ENCODE measurements at places on chromosomes 3 and 15.

GRCh38 chr3:178260887-178261565 is 275.2 kb upstream of the KCNMB2 start:
- DNase-seq, result no peak

DNA sequence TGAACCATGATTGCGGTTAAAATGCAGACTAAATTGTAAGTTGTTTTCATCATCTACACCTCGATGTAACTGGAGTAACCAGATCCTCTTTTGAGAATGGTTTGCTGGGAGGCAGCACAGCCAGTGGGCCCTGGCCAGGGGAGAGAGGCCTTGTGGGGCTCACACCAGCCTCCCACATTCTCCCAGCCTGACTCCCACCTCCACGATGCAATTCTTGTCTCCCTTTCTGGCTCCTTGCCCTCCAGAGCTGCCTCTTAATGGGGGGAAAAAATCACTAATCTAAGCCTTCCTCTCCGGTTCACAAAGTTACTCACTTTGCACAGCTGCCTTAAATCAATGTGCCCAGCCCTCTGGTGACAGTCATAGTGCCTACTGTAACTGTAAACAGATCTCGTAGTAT is 17.9 kb upstream of the PAQR5 start:
- no peak for DNase-seq

DNA sequence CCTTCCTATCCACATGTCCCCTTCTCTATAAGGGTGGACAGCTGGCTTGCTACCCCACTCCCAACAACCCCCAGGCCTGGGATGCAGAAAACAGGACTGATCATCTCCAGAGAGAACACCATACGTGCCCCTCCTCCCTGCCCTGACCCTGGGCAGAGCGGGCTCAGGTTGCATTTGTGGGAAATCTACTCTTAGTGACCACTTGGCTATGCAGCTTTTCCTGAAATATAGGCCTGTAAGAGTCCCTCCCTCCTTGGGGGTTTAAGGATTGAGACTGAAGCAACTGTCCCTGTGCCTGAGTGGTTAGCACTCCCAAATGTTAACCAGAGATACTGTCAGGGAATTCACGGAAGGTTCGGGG is 11.7 kb downstream of the SH2D7 start:
- no peak for DNase-seq

- no peak for DNase-seq
Measured at GRCh38 chr3:100533176-100533575, 40.8 kb downstream of the TMEM45A start.

DNA sequence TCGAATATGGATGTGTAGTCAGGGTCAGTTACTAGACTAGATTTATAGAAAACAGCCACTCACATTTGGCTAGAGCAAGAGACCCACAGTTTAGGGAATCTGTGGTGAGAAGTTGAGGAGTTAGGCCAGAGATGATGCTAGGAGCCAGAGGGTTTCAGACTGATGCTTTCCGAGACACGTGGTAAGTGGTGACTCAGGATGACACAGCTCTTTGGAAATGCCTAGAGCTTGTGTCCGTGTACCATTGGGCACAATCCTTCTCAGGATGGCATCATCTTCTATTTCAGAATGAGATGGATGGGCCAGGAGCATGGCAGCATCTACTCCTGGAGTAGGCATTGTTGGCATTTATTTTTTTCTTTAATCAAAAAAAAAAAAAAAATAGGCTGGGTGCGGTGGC is 28.5 kb downstream of the PTPRG start:
- no peak for DNase-seq

DNA sequence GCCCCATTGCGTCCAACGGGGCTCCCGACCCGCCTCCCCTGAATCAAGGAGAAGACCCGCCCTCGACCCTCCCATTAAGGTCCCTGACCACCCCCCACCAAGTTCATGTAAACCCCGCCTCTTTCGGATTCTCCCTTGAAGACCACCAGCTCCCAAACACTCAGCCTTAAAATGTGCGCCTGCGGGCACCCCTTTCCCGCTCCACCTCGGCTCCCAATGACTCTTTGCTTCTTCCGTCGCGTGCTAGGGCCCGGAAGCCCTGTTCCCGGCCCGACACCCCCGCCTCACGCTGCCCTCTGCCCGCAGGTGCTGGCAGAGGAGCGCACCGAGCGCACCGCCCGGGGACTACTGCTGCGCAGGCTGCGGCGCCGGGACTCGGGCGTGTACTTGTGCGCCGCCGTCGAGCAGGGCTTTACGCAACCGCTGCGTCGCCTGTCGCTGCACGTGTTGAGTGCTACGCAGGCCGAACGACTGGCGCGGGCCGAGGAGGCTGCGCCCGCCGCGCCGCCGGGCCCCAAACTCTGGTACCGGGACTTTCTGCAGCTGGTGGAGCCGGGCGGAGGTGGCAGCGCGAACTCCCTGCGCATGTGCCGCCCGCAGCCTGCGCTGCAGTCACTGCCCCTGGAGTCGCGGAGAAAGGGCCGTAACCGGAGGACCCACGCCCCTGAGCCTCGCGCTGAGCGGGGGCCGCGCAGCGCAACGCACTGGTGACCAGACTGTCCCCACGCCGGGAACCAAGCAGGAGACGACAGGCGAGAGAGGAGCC is 2.7 kb upstream of the LSMEM2 start:
- DNase-seq, result no peak

DNA sequence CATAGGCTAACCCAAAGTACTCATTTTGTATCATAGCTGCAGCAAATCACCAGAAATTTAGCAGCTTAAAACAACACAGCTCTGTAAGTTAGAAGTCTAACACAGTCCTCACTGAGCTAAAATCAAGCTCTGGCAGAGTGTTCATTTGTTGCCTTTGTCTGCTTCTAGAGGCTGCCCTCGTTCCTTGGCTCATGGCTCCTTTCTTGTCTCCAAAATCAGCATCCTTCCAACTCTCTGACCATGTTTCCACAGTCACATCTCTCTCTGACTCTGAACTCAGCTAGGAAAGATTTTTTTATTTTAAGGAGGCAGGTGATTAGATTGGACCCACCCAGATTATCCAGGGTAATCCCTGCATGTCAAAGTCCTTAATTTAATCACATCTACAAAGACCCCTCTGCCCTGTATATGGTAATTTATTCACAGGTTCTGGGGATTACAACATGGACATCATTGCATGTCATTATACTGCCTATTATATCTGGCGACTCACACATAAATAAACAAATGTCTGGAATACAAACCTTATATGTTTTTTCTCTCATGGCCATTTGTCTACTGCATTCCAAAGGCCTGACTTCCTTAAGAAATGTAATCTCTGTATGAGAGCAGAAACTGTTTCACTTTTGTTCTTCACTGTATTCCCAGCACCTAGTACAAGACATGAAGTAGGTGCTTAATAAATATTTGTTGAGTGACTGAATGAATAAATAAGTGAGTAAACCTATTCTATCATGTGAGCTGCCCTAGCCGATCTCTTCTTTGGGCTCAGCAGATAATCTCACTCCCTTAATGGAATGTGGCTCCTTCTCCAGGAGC is 15.1 kb upstream of the UACA start:
- no peak for DNase-seq

DNA sequence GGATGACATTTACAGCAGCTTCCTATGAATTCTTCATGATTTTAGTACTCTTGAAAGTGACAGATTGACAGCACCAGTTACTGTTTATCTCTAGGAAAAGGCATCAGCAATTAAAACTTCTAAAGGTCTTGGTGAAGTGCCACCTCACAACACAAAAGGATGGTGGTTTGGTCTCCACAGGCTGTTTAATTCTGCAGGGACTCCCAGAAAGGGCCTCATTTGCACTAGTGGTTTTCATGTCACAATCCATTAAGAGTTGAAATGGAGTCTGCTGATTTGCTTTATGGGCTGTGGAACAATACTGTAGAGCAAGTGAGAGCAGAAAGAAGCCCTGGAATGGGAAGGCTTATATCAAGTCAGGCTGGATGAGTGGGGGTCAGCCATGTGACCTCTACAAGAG is 225.3 kb upstream of the KCNMB2 start:
- DNase-seq, result no peak

- DNase-seq, result no peak
Measured at GRCh38 chr3:171850960-171851659, 8.0 kb downstream of the TMEM212 start.

- no peak for DNase-seq
Measured at GRCh38 chr15:71254491-71254890, 139.2 kb downstream of the THSD4 start.

- DNase-seq, result no peak
Measured at GRCh38 chr3:111872979-111873378, 13.9 kb downstream of the PHLDB2 start.

- DNase-seq, result no peak
Measured at GRCh38 chr3:124132813-124133212, 140.9 kb upstream of the ROPN1 start.

GRCh38 chr15:44722011-44722410 is 10.7 kb downstream of the B2M start:
- DNase-seq, result no peak

- DNase-seq, result no peak
Measured at GRCh38 chr15:26901041-26901440, 34.2 kb downstream of the GABRA5 start.

DNA sequence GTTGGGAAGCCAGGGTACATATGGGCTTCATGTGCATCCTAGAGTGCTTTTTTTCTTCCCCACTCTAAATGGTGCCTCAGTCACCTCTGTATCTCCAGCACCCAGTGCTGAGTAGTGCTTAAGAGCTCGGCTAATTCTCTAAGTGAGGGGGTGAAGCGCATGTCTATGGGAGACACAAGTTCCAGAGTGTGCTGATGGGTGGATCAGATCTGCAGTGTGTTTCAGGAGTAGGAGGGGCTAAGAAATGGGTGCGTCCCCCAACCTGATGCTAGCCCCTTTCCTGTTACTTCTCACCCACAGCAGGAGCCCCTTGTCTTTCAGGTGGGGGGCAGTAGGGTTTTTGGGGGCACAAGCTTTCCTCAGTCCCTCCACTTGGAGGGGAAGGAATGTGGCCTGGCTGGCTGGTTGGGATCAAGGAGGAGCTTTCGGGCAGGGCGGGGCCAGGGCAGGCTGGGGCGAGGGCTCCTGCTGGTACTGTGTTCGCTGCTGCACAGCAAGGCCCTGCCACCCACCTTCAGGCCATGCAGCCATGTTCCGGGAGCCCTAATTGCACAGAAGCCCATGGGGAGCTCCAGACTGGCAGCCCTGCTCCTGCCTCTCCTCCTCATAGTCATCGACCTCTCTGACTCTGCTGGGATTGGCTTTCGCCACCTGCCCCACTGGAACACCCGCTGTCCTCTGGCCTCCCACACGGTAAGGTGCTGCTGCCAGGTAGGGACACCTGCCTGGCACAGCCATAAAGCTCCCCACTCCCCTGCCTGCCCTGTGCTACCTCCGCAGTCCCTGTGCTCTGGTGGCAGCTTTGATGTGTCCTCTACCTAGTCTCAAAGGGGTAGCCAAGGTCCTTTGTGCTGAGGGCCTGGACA is at the start of gene IL17RE:
IL17RE (plus strand) TSS at position 477 of the 866 bp plus-strand sequence; CDS start at position 562, 85 bp downstream.
- no peak for DNase-seq

DNA sequence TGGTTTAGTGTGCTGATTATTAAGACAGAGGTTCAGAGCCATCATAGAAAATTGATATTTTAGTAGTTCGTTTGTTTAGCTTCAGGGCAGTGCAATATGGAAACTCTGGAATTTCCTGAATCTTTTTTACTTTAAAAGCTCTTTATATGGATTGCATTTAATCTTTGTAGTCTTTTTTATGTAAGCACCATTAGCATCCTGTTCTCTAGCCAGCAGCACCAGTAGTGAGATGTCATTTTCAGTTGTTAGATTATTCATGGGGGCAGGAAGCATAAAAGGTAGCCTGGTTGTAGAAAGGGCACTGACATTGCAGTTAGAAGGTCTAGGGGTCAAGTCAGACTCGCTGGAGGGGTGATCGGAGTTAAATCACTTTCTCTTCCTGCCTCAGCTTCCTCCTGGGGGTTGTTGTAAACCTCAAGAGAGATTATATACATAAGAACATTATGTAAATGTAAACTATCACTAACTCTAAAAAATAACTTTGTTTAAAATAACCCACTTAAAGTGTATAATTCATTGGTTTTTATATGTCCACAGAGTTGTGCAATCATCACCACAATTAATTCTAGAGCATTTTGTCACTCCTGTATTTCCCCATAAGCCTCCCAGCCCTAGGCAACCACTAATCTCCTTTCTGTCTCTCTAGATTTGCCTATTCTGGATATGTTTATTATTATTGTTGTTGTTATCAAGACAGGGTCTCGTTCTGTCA is 31.4 kb upstream of the ITPKA start:
- no peak for DNase-seq

DNA sequence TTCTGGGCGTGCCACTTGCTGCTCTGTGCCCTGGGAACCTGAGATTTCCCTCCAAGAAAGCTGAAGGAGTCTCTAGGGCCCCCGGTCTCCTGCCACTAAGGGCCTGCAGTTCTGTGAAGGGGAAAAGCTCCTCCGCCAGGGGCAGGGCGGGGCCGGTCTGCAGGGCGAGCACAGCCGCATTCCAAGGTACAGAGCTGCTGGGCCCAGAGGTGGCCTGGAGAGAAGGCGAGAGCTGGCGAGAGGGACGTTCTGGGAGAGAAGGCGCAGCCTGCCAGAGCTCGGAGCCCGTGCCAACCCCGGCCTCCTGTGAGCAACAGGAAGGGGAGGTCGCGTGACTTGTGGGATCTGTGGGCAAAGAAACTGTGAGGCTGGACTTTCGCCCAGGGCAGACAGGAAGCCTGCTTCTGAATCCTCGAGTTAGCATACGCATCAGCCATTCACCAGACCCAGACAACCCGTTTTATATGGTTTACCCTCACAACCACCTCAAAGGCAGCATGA is 500.4 kb downstream of the SHQ1 start:
- peak; percentile 44 for DNase-seq

- DNase-seq, result no peak
Measured at GRCh38 chr3:64122476-64122875, 99.2 kb upstream of the PSMD6 start.

- no peak for DNase-seq
Measured at GRCh38 chr15:54568381-54568780, 590.1 kb downstream of the UNC13C start.

- no peak for DNase-seq
Measured at GRCh38 chr15:88378188-88378637, 89.0 kb downstream of the MRPL46 start.

DNA sequence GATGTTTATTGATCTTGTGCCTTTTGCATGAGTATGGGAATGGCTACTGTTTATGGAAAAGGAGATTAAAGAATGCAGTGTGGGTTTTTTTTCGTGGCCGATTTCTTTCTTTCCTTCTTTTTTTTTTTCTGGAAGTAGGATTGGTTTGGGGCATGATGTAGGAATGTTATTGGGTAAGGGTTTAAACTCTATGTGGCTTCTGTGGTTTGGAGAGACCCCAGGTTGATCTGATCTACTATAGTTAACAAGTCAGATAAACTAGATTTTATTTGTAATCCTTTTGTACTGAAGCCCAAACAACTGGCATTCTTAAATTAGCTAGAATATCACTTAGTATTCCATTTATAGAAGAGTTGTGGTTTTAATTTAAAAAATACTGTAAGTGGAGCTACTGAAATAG is 304.8 kb downstream of the LPP start:
- DNase-seq, result no peak

GRCh38 chr3:194009892-194010533 is 125.9 kb upstream of the HES1 start:
- no peak for DNase-seq

- no peak for DNase-seq
Measured at GRCh38 chr3:131735116-131735515, 232.3 kb upstream of the MRPL3 start.
